ENCODE measurements at places on chromosomes 2 and 18. TPM values are rescaled to one million over a fixed set of nuclear protein-coding genes. Genes with fewer than 3 reads are reported as not detected.

Gene SERPINB12
- not detected for total RNA-seq

Gene PID1
- total RNA-seq = not detected

Gene MC4R
- total RNA-seq = not detected

DNA sequence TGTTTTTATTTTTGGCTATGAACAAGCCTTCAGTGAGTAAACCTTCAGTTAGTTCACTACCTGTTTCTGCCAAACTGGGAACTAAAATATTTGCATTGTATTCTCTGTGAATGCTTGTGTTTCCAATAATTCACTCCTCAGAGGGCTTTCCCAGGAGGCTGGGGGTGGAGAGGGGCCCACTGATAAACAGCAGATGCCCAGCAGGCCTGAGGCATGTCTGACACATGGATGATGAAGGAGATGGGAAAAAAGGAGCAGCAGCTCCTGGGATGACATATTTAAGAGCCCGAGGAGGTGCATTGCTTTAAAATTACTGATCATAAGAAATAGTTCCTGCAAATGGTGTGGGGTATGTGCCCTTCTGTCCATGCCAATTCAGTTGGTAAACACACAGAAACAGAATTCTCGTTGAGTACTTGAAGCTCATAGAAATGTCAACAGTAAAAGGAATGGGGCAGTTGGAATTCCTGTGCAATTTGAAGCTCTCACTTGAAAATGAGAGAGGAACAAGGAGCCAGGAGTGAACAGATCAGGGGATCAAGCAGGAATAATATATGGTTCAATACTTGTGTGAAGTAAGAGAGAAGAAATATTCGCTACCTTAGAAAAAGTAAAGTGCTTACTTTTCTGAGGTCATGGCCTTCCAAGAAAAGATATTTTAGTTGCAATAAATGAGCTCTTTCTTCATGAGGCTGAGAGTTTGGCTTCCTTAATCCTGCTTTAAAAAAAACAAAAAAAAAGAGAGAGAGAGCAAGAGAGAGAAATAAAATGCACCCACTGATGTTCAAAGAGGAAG is 22.0 kb upstream of the HNMT start:
- no peaks in the 10 kb centered on the region for H3K27me3 ChIP-seq
- no peaks in the 10 kb centered on the region for H3K36me3 ChIP-seq
- H3K4me1 ChIP-seq = no peaks in the 10 kb centered on the region
- H3K27ac ChIP-seq = no peak overlapping the region

GRCh38 chr2:130338793-130339345 is 3.8 kb upstream of the IMP4 start:
- H3K36me3 ChIP-seq = peaks cover 6% of the 10 kb centered on the region
- peaks cover 19% of the 10 kb centered on the region for H3K4me1 ChIP-seq
- no peak overlapping the region for H3K27ac ChIP-seq
- DNase-seq = no peak
- no peak overlapping the region for H3K4me3 ChIP-seq
- H3K27me3 ChIP-seq = no peaks in the 10 kb centered on the region

DNA sequence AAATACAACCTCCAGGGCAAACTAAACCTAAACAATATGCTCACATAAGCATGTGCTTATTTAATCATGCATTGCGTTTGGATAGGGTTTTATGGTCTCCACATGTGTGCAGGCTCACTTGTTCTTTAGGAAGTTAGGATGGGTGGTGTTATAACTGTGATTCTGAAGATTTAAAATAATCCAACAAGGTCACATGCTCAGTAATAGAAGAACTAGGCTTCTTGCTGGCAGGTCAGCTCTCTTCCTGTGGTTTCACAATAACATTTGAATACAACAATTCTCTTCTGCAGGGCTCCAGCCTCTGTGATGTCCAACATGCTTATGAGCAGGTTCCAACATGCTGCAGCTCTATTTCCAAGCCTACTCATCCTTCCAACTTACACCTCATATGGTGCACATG is 84.0 kb downstream of the MYL12B start:
- no peak overlapping the region for H3K4me3 ChIP-seq
- no peaks in the 10 kb centered on the region for H3K27me3 ChIP-seq
- no peak for DNase-seq
- no peak overlapping the region for H3K27ac ChIP-seq
- no peaks in the 10 kb centered on the region for H3K36me3 ChIP-seq

DNA sequence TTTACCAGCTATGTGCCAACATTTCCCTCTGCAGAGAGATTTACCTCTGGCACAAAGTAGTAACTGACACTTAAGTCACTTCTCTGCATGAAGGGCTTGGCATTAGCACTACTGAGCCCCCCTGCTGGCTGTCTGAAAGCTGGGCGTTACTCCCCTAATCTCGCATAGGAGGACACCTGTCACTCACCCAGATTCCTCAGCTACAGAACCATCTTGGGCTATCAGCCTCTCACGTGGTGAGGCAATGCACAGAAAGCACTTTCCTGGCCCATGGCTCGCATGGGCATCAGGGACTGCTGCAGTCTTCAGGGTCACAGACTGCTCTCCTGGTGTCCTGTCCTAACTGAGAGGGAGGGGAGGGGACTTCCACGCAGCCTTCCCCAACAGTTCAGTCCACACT is 12.0 kb downstream of the SERPINE2 start:
- DNase-seq = no peak
- H3K27me3 ChIP-seq = no peaks in the 10 kb centered on the region
- H3K4me3 ChIP-seq = no peak overlapping the region
- no peak overlapping the region for H3K27ac ChIP-seq

- H3K27ac ChIP-seq = no peak overlapping the region
- DNase-seq = no peak
- no peaks in the 10 kb centered on the region for H3K36me3 ChIP-seq
These were observed 17.1 kb upstream of the VWC2L start for GRCh38 chr2:214393796-214394195.

GRCh38 chr2:55779459-55780421 is 86.1 kb upstream of the PNPT1 start:
- H3K27me3 ChIP-seq = no peaks in the 10 kb centered on the region
- no peaks in the 10 kb centered on the region for H3K4me1 ChIP-seq
- H3K27ac ChIP-seq = no peak overlapping the region
- no peak overlapping the region for H3K4me3 ChIP-seq
- no peaks in the 10 kb centered on the region for H3K36me3 ChIP-seq

- H3K27me3 ChIP-seq = no peaks in the 10 kb centered on the region
- no peaks in the 10 kb centered on the region for H3K36me3 ChIP-seq
- peaks cover 27% of the 10 kb centered on the region for H3K4me1 ChIP-seq
- H3K27ac ChIP-seq = no peak overlapping the region
- peak; percentile 52 for DNase-seq
- peak overlapping the region; percentile 51 for H3K4me3 ChIP-seq
These were observed 1.3 kb downstream of the HS6ST1 start for GRCh38 chr2:128317181-128317898.

GRCh38 chr2:223459328-223459939 is 142.7 kb downstream of the SCG2 start:
- no peak overlapping the region for H3K4me3 ChIP-seq
- H3K4me1 ChIP-seq = no peaks in the 10 kb centered on the region
- no peak overlapping the region for H3K27ac ChIP-seq
- H3K27me3 ChIP-seq = no peaks in the 10 kb centered on the region
- no peaks in the 10 kb centered on the region for H3K36me3 ChIP-seq

DNA sequence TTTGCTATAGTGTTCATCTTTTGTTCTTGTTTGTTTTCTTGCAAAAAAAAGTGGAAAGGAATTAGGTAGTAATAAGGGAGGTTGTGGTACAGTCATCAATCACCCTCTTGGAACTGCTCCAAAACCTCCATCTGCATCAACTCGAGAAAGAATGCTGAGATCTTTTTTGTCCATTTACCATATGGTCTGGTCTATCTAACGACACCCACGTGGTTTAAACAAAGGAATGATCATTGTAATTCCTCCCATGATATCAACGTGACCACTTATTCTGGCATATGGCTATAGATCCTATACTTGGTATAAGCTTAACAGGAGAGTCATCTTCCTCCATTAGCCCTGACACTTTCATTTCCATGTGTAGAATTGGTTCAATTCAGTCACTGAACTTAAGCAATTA is 1025.3 kb upstream of the NXPH2 start:
- no peak overlapping the region for H3K4me3 ChIP-seq
- H3K36me3 ChIP-seq = no peaks in the 10 kb centered on the region
- no peak for DNase-seq
- no peaks in the 10 kb centered on the region for H3K4me1 ChIP-seq
- no peaks in the 10 kb centered on the region for H3K27me3 ChIP-seq

GRCh38 chr2:129058981-129059380 is 740.3 kb upstream of the HS6ST1 start:
- H3K27ac ChIP-seq = no peak overlapping the region
- no peaks in the 10 kb centered on the region for H3K27me3 ChIP-seq

GRCh38 chr2:159489476-159489875 is 126.9 kb downstream of the BAZ2B start:
- H3K4me3 ChIP-seq = no peak overlapping the region
- H3K27me3 ChIP-seq = no peaks in the 10 kb centered on the region
- no peaks in the 10 kb centered on the region for H3K36me3 ChIP-seq
- DNase-seq = no peak
- H3K4me1 ChIP-seq = no peaks in the 10 kb centered on the region

DNA sequence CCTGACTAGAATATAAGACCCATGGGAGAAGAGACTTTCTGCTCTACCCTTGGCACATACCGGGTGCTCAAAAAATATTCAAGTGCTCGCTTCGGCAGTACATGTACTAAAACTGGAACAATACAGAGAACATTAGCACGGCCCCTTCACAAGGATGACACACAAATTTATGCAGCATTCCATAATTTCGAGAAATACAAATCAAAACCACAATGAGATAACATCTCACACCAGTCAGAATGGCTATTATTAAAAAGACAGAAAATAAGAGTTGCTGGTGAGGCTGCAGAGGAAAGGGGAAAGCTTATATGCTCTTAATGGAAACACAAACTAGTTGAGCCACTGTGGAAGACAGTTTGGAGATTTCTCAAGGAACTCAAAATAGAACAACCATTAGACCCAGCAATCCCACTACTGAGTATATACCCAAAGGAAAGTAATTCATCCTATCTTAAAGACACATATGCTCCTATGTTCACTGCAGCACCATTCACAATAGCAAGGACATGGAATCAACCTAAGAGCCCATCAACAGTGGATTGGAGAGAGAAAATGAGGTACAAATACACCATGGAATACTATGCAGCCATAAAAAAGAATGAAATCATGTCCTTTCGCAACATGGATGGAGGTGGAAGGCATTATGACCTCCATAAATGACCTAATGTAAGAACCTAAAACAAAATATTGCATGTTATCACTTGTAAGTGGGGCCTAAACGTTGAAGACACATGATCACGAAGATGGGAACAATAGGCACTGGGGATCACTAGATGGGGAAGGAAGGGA is 71.6 kb upstream of the CYP1B1 start:
- H3K27ac ChIP-seq = no peak overlapping the region
- H3K27me3 ChIP-seq = no peaks in the 10 kb centered on the region
- no peaks in the 10 kb centered on the region for H3K36me3 ChIP-seq
- H3K4me1 ChIP-seq = no peaks in the 10 kb centered on the region
- DNase-seq = no peak
